ENCODE measurements at places on chromosomes 12 and 14.

DNA sequence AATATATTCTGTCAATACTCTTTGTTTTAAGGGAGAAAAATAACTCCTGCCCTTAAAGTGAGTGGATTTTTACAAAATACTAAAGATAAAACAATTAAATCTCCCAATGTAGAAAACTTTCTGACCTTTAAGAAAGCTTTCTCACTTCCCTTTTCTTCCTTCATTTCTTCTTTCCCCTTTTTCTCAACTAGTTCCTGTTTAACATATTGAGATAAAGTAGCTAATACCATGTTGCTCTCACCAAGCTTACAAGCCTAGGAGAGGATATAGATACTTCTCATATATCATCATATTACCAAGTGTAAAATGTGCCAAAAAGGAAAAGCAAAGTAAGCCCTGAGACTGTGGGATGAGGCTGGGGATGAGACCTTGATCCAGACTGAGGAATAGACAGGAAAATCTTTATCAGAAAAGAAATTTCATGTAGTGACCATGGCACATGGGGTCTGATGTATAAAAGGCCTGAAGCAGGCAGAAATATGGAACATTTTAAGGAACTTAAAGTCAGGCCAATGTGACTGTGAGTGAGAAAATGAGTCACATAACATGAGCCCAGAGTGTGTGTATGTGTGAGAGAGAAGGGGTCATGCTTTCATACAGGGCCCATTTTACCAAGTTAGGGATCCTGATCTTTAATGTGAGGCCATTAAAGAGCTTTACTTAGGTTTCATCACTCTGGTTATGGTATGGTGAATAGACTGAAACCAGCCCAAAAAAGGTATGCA is 1.6 kb upstream of the RPL10L start:
- peak; percentile 84 for DNase-seq

GRCh38 chr14:52910572-52910971 is 40.3 kb downstream of the FERMT2 start:
- DNase-seq, result no peak

- DNase-seq, result no peak
These were observed 21.0 kb downstream of the TMEM116 start for GRCh38 chr12:111991946-111992345.

- DNase-seq, result no peak
These were observed 53.9 kb upstream of the STRN3 start for GRCh38 chr14:31080056-31080455.

- peak; percentile 45 for DNase-seq
These were observed 63.5 kb downstream of the CLMN start for GRCh38 chr14:95256002-95256775.

- DNase-seq, result no peak
These were observed 173.0 kb upstream of the E2F7 start for GRCh38 chr12:77238335-77238734.

GRCh38 chr14:86141966-86142365 is 612.0 kb downstream of the FLRT2 start:
- no peak for DNase-seq

DNA sequence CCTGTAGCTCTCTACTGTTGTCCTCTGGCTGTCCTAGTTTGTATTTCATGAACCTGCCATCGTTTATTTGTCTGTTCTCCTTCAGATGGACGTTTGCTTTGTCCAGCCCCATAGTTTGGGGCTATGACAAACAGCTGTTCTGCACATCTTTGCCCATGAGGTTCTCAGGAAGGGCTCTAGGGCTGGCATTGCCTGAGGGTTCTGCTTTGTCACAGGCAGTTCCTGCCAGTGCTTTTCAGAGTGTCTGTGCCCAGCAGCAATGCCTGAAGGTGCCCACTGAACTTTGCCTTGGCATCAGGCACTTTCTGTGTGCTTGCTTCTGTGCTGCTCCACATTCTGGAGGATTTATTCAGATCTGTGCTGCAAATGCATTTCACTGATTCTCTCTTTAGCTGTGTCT is 361.3 kb downstream of the TMEM121 start:
- no peak for DNase-seq

DNA sequence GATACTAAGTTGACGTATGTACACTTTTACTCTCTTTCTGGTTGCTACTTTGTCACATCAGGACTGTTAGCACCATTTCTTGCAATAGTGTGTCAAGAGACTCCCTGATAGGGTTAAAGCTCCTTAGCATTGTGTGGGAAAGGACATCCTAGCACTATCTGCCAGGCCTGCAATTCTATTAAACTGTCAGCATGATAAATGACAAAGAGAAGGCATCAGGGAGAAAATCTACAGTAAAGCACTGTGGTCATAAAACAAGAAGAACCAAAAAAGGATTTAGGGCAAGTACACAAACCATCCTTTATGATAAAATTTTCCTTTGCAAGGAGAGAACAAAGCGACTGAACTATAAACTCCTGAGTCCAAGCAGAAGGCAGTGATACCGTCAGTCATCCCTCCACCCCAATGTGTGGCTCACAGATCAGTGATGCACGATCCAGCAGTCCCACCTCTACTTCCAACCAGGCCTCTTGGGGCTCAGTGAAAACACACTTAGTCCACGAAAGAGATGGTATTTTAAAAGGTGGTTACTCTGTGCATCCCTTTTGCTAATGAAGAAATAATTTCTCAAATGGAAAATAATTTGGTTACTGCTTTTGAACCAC is 31.4 kb upstream of the SLC35F4 start:
- no peak for DNase-seq

- DNase-seq, result no peak
These were observed 92.9 kb upstream of the TBX3 start for GRCh38 chr12:114776731-114777442.

GRCh38 chr14:68787092-68787992 is 5.5 kb downstream of the ZFP36L1 start:
- peak; percentile 66 for DNase-seq

DNA sequence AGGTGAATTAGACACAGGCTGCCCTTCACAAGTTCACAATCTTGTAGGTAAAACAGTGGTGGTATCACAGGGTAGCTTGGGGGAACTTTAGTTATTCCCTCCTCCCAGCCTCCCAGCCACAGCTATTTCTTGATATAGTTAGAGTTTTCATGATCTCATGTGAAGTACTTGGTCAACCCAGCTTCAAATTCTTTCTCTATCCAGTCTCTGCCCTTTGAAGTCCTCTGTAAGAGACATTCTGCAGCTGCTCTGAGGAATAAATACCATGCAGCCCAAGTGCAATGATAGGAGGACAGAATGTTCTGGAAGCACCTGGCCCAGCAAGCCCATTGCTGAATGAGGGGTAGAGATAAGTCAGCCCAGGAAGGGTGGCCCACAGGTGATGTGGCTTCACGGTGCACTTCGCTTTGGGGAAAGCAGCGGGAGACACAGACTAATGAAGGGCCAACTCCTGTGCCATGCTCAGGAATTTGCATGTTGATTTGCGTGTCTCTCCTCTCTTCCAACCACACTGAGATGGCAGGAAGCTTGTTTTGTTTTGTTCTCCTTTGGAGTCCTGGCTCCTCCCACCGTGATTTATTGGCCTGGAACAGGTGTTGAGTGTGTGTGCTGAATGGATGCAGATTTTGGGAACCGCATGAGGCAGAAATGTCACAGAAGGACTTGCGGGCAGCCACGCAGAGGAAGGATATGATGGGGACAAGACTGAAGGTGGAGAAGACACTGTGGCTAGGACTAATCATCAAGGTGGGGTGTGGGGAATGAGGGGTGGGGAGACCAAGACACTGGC is 8.0 kb upstream of the TXNRD1 start:
- no peak for DNase-seq

Measured in suppressor macrophage (primary cell).